Stimulated activated CD8-positive, alpha-beta memory T cell treated with anti-CD3 and anti-CD28 coated beads, Interleukin-15, amount 100 ng/mL, for 48 hours (primary cell): ENCODE measurements at places on chromosomes 3 and 15.

- DNase-seq, result no peak
Measured at GRCh38 chr3:115077501-115078250, 69.4 kb downstream of the ZBTB20 start.

DNA sequence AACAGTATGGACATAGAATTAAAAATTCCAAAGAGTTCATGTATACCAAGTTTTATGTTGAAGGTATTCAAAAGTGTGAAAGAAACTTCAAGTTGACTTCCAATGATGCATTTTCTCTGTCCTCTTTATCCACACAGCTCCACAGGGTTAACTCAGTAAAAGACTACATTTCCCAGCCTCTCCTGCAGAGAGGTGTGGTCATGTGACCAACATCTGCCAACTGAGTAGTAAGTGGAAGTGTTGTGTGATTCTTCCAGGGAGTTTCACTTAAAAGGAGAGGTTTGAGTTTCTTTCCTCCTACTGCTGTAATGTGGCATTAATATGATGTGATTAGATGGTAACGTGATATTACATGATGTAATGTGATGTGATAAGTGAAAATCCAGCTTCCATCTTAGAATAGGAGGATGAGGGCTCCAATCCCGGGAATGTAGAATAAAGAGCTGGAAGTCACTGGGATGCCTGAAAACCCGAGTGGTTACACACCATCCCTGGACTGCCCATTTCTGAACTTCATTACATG is 280.6 kb downstream of the ARRDC4 start:
- no peak for DNase-seq

GRCh38 chr15:86384186-86384585 is 304.5 kb downstream of the AGBL1 start:
- DNase-seq, result no peak

DNA sequence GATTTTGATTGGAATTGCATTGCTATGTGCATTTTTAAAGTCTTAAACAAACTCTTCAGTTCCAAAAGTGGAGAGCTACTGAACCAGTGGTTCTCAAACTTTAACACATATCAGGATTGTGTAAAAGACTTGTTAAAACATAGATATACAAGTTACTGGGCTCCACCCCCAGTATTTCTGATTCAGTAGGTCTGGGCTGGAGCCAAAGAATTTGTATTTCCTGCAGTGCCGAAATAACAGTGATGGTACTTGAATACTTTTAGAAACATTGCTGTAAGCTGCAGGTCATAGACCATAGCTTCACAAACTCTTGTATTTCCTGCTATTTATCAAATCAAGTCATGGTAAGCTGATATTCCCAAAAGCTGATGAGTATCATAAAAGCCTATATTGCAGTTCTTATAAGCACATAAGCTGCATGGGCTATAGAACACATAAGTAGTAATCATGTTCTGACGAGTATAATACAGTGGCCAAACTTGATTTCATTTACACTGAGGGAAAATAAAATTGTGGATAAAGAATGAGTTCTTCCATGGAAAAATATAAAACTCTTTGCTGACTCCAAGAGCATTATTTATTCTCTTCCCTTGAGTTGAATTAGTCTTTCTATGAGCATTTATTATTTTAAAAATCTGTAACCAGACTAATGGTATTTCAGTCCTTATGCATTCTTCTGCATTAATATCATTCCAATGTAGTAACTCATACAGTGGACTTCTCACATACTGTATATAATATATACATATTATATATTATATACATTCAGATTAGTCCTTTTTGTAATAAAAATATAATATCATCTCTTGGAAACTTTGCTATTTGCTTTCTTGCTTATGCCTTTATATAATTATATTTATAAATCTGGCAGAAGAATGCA is 550.5 kb upstream of the AGTR1 start:
- no peak for DNase-seq

- DNase-seq, result no peak
Measured at GRCh38 chr3:190619761-190620160, 105.9 kb downstream of the IL1RAP start.

DNA sequence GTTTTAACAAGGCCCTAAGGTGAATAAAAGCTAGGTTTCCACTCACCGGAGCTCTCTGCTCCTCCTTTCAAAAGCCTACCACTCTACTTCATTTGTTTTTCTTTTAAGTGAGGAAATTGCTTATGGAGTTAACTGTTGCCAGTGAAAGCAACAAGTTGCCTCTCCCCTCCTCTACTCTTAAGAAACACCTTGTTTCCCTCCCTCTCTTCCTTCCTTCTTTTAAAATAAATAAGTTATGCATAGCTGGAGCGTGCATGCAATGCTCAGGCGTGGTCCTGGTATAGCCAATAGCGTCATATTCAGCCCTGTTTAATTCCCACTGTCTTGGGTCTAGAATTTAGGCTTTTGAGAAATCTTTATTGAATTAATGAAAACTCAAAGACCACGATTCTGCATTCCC is 101.1 kb upstream of the IGF1R start:
- DNase-seq, result no peak

DNA sequence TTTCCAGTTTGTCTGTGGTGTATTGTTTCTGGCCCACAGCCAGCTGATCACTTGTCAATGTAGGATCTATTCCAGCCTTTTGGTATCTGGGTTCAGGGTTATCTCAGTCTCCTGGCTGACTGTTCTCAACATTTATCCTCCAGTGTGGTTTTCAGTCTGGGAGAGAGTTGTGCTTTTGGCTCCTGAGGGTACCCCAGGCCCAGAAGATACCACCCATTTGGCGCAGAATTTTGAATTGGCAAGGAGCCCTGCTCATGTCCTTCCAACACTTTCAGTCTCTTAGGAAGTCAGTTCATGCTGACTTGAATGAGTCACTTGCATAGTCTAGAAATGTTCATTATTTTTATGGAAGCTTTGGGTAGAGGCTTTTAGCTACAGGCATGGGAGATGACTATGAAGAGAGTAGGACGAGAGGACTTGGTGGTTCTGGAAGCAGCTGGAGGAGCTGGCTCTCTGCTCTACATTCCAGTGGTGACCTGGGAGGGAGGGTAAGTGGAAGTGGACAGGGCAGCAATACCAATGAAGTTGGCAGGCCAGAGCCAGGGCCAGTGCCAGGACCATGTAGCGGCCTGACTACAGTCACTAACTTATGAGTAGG is 7.2 kb downstream of the POLR2H start:
- DNase-seq, result no peak

DNA sequence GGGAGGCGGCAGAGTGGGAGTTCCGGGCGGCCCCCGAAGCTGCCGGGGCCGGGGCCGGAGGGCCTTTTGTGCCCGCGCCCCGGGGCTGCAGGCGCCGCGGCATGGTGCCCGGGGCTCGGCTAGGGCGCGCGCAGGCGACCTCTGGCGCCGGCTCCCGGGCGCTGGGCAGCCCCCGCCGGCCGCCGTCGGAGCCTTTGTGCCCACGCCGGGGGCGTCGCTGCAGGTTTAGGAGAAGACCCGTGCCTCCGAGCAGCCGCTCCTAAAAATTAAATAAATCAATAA is 299 bp downstream of the PAQR9 start:
- DNase-seq, result no peak

- no peak for DNase-seq
Measured at GRCh38 chr15:27234593-27234992, 263.6 kb downstream of the GABRG3 start.

DNA sequence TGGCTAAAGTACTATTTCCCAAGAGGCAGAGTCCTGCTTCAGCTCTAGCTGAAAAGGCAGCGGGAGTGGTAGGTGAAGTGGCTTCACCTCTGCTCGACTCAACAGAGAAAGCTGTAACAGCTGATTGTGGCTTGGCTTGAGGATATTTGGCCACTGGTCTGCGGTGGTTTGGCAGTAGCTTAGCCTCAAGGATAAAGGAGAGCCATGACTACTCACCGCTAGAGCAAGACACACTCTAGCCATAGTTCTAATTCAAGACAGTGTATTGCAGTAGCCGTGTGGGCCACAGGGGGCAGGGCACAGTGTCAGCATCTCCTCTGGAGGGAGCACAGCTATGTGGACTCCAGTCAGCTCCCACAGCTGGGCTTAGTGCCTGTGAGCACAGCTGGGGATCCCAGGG is 23.5 kb downstream of the TPRG1 start:
- DNase-seq, result no peak

DNA sequence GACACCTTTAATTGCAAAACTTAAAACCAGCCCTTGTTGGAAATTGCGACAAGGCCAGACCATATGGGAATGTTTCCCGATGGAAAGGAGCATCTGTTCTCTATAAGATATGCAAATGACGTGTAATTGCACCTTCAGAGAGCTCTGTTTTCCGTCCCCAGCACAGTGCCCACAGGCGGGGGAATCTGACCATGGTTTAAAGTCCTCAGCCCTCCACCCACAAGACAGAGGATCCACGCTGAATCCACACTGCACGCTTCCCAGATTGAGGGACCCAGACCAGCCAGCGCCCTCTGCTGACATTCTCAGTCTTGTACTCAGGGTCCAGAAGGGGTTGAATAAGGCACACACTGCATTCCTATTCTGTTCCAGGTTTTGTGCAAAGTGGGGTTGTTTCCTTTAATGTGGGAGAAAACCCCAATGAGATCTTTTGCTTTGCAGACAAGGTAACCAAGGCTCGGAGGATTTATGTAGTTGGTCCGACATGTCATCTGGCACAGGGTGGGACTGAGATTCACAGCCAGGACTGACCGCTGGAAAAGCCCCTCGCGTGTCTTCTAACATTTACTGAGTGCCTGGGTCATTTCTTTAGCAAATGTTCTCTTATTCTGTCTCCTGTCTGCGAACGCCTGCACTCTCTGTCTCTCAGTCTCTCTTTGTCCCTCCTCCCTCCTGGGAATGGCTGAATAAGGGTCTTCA is 36.8 kb upstream of the KLHL25 start:
- DNase-seq, result peak; percentile 19

- no peak for DNase-seq
Measured at GRCh38 chr15:74136814-74137536, 6.6 kb downstream of the ISLR2 start.

GRCh38 chr15:78155355-78155939 is 6.3 kb downstream of the IDH3A start:
- DNase-seq, result no peak

DNA sequence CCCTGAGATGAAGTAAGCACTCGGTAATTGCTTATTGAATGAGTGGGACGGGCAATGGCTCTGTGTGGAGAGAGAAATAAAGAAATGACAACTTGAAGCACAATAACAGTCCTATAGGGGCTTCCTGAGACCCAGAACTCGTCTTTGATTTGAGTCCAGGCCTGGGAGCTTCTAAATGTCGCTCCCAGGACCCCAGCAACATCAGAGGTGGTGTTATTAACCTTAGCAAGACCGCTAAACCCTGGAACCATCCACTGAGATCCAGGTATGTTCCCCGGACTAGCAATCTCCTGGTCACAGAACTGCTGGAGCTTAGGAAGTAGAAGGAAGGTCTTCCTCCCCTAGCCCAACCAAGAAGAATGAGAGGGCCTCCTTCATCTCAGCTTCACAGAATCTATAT is 160.0 kb downstream of the MINAR1 start:
- no peak for DNase-seq

- DNase-seq, result no peak
Measured at GRCh38 chr3:71397046-71397445, 186.5 kb downstream of the FOXP1 start.

DNA sequence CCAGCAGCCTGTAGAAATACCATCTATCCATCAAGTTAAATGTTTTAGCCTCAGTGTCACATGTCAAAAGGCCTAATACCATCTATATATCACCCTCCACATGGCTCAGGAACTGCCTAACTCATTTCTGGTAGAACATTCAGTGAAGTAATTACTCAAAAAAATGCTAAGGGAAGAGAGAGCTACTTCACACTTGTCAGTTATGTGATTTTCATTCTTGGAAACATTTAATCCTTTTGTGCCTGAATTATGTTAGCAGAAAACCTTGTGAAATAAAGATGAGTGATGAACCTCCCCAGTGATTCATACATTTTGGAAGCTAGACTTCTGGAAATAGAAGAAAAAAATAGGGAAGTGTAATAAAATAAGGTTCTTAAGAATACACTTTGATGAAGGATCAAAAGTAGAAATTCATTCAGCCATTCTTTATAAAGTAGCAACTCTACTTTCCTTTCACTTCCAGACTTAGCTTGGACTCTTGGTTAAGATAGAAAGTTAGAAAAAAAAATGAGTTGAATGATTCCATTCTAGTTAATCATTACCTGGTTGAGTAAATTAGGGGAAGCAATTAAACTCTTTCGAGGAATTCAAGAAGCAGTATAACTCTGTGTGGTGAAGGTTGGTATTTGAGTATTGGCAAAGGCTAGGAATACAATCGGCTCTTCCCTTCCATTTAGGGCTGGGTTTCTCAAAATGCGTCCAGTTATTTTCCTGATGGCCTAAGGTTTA is 3.6 kb downstream of the OTOL1 start:
- DNase-seq, result no peak

DNA sequence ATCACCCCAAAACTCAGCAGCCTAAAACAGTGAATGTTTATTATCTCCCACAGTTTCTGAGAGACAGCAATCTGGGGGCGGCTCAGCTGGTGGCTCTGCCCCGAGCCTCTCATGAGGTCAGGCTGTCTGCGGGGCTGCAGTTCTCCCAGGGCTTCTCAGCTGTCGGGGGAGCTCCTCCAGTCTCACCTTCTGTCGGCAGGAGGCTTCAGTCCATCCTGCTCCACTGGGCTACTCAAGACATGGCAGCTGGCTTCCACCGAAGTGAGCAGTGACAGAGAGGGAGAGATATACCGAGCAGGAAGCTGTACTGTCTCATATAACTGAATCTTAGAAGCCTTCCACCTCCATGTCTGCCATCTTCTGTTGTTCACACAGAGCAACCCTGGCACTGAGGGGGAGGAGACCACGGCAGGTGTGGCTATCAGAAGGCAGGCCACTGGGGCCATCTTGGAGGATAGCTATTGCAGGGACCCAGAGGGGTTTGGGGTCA is 72.8 kb upstream of the ITGA11 start:
- DNase-seq, result no peak

DNA sequence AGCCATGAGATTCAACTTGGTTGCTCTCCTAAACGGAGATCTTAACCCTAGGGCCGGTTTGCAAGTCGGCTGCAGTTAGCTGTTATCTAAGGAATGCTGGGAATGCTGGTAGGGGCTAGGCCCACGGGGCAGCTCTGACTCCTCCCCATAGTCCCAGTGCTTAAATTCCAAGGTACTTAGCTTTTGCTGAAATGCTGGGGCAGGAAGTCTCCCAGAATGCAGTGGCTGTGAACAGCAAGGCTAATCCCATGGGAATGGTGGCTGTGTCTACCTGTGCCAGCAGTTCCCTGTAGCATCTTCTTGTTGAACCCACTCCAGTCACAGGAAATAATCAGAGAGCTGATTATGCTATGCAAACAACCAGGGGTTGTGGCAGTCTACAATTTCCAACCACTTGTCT is 102.5 kb upstream of the TJP1 start:
- no peak for DNase-seq

DNA sequence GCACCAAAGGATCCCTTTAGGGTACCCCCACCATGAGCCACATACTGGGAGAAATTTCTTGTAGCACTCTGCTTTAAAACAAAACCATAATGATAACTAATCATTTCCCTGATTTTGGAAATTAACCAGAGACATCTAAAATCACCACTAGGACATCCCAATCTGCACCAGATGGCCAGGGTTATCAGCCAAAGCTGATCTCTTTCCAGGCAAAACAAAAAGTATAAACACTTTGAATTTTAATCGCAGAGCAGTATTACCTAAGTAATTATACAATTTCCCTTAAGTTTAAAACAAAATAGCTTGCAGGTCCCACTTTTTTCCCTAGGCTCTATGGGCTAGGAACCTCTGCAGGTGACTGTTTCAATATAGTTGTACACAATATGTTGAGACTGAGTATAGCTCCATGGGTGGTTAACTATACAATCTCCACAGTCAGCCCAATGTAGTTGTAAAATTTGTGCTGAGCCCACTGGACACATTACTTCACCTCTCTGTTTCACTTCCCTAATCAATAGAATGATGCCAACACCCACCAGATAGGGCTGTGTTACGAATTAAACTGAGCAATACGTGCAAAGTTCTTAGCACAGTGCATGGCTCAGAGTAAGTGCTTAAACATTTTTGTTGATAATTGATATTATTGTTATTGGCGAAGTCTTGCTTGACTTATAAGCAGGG is 629 bp upstream of the NOX5 start:
- DNase-seq, result no peak
